ENCODE measurements at places on chromosomes 16 and 17.

- no peak for DNase-seq
Measured at GRCh38 chr16:86117756-86118155, 218.8 kb downstream of the IRF8 start.

GRCh38 chr17:67942810-67943209 lies 53.5 kb downstream of the C17orf58 start:
- DNase-seq: no peak

DNA sequence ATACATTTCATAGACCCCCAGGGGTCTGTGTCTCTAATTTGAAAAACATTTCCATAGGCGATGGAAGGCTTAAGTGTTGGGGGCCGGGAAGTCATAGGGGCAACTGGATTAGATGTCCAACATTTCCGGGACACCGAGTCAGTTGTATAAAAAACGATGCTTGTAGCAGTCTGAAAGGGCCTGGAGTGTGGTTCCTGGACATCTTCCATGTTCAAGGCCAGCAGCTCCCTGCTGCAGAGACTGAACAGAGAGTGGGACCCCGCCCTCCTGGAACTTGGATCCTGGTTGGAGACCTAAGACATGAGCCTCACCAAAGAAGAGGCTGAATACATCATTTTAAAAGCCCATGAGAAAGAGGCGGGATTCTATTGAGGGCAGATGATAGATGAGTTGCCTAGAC lies 82.0 kb upstream of the ZNF423 start:
- DNase-seq: no peak

DNA sequence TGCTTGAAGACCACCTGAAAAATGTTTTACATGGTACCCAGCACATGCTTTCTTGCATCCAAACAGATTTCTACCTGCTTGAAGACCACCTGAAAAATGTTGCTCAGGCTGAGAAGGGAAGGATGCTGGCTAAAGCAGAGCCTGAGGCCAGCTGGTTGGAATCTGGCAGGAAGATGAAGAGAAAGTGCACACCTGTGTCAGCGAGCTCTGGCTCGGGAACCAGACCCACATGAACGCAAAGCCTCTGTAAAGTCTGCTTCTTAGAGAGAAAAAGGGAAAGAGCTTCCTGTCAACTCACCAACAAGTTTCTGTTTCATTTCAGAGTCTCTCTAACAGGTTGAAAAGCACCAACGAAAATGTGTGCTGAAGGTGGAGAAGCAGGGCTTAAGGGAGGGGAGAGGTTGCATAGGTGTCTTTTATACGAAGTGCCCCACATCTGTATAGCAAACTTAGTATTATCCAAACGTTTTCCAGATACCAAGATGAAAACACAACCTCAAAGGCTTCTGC lies 226.0 kb downstream of the TOX3 start:
- no peak for DNase-seq

DNA sequence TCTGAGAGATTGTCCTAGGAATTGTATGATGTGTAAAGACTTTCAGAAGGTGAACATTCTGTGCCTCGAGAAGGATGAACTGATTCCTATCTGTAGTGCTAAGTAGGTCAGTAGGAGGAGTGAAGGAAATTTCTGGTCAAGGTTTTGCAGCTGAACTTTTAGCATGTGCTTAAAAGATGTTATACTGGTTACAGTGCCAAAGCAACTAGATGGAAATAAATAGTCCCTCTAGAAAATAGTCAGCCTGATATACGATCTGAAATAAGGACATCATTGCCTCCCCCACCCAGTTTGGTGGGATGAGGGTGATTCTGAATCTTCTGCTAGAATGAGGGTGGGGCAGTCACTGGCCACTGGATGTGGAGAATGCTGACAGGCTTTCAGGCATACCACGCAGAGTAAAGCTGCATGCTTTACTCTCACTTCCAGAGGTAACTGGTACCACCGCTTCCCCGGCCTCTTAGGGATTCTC lies 57.2 kb upstream of the VPS4A start:
- no peak for DNase-seq

- peak; percentile 31 for DNase-seq
Measured at GRCh38 chr17:37701496-37701898, 43.4 kb downstream of the HNF1B start.

DNA sequence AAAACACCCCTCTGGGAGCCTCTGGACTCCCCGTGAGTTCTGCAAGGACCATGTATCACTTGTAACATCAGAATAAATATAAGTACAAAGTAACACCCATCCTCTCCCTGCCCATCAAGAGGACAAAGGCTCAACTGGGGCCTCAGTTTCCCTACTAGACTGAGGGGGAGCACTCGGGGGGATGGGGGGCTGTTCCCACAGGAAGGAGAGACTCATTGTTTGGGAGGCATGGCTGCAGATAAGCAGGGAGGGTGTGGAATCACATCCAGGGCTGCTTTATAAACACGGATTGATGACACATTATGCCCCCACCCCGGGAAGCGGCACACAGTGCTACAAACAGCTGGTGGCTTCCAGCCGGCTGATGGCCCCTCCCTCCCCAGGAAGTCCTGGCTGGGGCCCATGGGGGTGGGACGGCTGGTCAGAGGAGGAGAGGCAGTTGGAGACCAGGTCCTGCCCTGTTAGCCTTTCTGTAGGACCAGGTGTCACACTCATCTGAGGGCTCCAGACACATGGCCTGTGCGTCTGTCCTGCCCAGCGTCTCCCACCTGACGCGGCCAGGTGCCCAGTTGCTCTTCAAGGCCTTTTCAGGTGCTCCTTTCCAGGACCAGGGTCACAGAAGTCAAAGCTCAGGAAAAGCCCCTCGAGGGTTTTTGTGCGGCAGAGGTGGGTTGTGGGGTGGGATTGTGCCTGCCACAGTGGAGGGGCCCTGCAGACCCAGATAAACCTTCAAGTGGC lies 1.3 kb upstream of the MPG start:
- no peak for DNase-seq

DNA sequence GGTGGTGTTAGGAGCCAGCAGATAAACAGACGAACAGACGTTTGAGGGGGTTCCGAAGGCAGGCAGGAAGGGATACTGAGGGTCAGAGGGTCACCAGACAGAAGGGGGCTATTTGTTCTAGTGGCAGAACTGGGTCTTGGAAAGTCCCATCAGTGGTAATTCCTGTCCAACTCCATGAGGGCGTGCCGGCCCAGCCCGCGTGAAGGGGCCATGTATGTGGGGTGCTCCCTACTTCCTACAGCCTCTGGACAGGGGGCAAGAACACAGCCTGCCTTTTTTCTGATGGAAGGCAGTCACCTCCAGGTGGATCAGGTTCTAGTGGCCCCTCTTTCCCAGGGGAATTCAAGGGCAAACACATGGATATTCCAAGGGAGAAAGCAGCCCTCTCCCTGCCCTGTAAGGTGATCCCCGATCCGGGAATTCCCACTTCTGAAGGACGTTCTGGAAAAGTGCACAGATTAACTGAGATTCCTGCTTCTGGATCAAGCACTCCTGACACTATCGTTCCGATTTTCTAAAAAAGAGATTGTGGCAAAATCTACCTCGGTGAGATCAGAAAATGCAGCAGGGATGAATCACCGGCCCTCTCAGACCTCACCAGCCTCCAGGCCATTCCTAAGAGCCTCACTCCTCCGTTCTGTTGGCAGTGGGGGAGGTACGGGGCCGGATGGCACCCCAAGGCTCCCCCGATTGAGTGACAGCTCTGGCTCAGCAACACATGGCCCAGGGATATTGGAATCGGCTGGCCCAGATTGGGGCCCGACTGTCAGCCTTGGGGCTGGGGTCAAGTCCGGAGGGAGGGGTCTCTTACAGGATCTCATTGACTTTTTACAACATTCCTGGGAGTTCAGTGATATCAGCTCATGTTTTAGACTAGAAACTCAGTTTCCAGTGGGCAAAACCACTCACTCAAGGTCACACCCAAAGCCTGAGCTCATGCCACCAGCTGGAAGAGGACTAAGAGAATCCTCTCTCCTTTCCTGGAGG lies 12.4 kb downstream of the STX1B start:
- no peak for DNase-seq

GRCh38 chr16:471353-472198 lies 46.1 kb downstream of the RAB11FIP3 start:
- DNase-seq: no peak

DNA sequence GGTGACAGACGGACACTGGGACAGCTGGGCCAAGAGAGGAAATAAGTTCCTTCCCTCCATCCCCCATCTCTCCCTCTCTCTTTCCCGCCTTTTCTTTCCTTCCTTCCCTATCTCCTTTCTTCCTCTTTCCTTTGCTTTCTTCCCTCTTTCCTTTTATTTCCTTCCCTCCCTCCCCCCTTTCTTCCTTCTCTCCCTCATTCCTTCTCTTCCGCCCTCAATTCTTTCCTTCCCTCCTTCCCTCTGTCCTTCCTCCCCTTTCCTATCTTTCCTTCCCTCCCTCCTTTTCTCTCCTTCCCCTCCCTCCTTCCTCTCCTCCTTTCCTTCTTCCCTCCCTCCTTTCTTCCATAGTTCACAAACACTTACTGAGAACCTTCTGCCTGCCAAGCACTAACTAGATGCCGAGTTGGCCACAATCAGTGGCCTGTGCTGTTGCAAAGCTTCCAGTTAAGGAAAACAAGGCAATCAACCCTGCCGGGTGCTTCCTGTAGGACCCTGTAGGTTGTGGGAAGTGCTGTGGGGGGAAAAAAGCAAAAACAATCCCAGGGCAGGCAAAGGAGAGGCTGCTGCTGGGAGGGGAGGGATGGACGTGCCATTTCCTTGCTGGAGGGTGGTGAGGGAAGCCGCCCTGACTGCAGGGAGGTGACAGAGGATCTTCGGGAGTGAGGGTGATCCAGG lies 31.7 kb downstream of the ABCC6 start:
- no peak for DNase-seq

- no peak for DNase-seq
Measured at GRCh38 chr17:67518876-67519275, 141.8 kb downstream of the PITPNC1 start.

DNA sequence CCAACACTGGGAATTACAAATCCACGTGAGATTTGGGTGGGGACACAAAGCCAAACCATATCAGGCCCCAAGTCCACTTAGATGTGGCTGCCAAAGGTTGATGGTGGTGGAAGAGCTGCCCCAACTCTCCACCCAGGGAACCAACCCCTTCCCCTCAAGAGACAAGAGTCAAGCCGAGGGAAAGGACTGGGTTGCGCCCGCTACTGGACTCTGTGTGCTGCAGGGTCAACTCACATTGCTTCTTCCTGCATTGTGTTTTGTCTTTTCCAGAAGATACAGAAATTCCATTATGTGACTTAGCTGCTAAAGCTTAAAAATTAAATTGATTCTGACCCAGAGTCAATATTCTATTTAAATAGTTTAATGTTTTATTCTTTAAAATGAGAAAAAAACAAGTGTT lies 58.5 kb downstream of the ADAMTS18 start:
- peak; percentile 11 for DNase-seq

DNA sequence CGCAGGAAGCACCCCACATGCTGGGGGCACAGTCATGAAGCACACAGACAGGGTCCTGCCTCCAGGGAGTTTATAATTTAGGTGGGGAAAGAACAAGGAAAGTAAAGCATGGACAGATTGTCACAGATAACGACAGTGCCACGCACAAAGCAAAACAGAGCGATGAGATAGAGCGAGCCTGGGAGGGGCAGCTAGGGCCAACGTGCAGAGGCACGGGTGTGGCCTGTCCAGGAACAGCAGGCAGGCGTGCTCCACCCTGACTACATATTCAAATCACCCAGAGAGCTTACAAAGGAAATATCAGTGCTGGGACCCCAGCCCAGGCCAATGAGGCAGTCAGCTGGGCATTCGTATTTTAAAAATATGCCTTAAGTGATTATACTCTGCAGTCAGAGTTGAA lies 16.8 kb downstream of the LGALS9 start:
- DNase-seq: no peak

DNA sequence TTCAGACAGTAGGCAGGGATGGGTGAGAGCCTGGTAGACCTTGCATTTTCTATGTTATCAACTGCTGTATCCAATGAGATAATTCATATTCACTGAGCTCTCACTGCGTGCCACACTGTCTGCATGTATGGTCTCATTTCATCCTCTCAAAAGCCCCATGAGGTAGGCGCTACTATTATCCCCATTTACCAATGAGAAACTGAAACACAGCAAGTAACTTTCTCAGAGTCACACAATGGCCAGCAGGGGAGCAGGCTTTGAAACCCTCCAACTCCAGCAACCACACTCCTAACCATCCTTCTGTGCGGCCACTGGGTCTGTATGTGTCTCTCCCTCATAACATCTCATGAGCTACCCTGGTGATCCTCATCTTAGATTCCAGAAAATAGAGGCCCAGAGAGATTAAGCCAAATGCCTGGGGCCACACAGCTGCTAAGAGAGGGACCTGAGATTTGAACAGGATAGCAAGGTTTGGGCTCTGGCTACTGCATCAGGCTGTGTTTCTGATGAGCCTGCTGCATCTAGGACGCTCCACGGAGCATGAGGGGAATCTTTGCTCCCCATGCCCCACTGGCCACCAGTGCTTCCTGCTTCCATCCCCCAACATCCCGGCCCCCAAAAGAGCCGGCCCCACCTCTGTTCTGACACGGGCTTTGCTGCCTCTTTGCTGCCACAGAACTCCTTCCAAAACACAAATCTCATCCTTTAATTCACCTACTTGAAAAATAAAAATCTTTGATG lies 3.2 kb downstream of the CCR7 start:
- no peak for DNase-seq

GRCh38 chr16:68386628-68387027 lies 61.7 kb downstream of the SMPD3 start:
- no peak for DNase-seq

GRCh38 chr17:70780031-70780430 lies 610.7 kb downstream of the KCNJ2 start:
- DNase-seq: no peak

- DNase-seq: no peak
Measured at GRCh38 chr16:15690296-15690695, 40.3 kb downstream of the NDE1 start.

DNA sequence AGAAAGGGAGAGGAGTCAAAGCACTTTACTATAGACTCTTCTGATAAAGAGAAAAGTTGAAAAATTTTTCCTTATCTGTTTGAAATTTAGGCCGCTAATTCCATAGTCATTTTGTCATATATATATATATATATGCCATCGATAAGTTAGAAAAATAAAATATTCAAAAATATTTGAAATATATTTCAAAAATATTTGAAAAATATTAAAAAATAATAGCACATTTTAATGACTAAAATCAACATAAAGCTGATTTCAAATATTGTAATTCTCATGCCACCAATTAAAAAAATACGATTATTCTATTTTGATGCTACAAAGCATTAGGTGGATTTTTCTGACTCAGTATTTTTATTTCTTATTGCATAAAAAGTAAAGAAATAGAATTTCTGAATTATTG lies 87.1 kb downstream of the KIF2B start:
- no peak for DNase-seq

DNA sequence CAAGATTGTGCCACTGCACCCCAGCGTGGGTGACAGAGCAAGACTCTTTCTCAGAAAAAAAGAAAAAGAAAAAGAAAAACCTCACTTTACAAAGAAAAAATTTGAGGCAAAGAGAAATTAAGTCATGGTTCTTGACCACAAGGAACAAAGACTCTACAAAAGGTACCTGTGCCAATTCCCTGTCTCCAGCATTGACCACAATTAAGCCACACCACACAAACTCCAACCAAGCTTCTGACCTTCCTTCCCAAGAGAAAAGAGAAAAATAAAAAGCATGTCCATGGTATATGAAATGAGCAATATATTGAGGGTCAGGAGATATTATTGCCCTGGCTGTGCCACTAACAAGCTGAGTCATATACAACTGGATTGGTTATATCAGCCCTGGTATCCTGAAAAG lies 146.3 kb upstream of the NOG start:
- no peak for DNase-seq

GRCh38 chr17:77304746-77305473 lies 164.1 kb downstream of the SEC14L1 start:
- DNase-seq: no peak

- DNase-seq: no peak
Measured at GRCh38 chr16:259226-259625, 16.5 kb downstream of the RGS11 start.

- DNase-seq: no peak
Measured at GRCh38 chr17:33895491-33895890, 359.6 kb upstream of the CCL2 start.
